Activated CD8-positive, alpha-beta T cell treated with anti-CD3 and anti-CD28 coated beads, Interleukin-2, amount 10 ng/mL, durations not matched to agents 7 days and 5 days (primary cell): ENCODE measurements at places on chromosomes 7 and 10. TPM values are rescaled to one million over a fixed set of nuclear protein-coding genes. Genes with fewer than 3 reads are reported as not detected.

Gene IMMP2L
- 7.1 TPM for total RNA-seq

DNA sequence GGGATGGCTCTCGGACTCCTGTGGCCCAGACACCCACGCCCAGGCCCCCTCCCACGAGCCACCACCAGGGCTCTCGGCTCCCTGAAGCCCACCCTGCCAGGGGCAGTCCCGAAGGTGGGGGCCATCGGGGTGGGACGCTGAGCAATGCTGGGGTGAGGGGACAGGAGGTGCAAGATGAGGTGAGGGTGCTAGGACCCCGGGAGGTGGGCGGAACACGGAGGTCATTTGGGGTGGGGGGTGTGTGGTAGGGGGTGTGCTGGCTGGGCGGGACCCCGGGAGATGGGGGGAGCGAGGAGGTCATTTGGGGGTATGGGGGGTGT, 17.0 kb upstream of the LFNG start:
- peaks cover 2% of the 10 kb centered on the region for H3K27me3 ChIP-seq
- no peak for DNase-seq
- H3K4me1 ChIP-seq: peaks cover 5% of the 10 kb centered on the region
- no peak overlapping the region for H3K27ac ChIP-seq

DNA sequence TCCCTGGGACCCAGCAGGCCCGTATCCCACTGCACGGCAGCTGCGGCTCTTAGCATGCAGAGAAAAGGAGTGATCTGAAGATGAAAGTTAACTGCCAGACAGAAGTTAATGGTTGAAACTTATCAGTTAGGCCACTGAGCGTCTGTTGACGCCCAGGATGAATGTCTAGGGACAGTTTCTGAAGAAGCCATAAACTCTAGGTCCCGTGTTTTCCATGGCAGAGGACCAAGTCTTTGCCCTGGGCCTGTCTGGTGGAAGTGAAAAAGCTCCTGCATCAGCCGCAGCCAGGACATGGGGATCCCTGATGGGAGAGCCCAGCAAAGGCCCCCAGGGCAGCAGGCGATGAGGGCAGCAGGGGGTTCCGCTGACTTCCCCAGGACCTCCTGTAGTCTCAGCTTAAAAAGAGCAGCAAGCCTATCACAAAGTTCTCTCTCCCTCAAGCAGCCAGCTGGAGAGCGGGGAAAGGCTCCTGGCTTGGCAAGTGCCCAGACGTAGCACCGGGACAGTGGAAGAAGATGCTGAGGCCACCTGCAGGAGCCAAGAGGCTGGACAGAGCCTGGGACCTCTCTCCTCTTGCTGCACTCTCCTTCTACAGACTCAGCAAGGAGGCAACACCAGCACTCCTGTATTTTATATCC, 79.6 kb downstream of the TNS3 start:
- no peak overlapping the region for H3K27ac ChIP-seq
- no peaks in the 10 kb centered on the region for H3K4me1 ChIP-seq
- H3K27me3 ChIP-seq: no peaks in the 10 kb centered on the region
- no peaks in the 10 kb centered on the region for H3K36me3 ChIP-seq

GRCh38 chr7:107133396-107133795, 35.4 kb upstream of the HBP1 start:
- H3K36me3 ChIP-seq: peaks cover 4% of the 10 kb centered on the region
- H3K4me1 ChIP-seq: peaks cover under 1% of the 10 kb centered on the region
- H3K4me3 ChIP-seq: no peak overlapping the region
- DNase-seq: no peak
- H3K27ac ChIP-seq: no peak overlapping the region
